ENCODE measurements at places on chromosomes 2 and 18. TPM values are rescaled to one million over a fixed set of nuclear protein-coding genes. Genes with fewer than 3 reads are reported as not detected.

DNA sequence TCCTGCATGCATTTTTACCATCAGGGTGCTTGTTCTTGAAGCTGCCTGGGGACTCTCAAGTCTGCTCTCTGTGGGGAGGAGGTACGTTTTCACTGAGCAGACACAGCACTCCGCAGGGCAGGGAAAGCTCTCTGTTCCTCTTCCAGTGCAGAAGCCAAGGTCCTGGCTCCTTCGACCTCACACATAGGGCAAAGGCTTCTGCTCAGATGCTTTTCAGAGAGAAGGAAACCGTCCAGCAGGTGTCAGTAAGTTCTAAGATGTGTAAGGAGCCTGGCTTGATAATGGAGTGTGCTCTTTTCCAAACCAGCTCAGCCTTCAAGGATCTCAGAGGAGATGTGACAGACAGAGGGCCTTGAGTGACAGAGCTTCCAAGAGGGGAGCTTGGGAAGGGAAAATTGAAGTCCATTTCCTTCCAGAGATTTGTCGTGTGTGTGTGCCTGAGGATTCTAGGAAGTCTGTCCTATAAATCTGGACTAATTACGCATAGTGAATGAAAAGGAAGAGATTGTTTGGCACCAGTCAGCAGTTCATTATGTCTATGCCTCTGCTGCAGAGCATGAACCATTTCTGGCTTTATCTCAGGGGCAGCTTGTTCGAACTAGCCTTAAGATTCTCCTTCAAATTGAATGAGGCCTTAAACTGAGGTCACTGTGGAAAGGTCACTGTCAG is 67.3 kb upstream of the UPP2 start:
- peak; percentile 5 for DNase-seq

GRCh38 chr2:214574084-214574781 is 163.4 kb downstream of the VWC2L start:
- DNase-seq = no peak

DNA sequence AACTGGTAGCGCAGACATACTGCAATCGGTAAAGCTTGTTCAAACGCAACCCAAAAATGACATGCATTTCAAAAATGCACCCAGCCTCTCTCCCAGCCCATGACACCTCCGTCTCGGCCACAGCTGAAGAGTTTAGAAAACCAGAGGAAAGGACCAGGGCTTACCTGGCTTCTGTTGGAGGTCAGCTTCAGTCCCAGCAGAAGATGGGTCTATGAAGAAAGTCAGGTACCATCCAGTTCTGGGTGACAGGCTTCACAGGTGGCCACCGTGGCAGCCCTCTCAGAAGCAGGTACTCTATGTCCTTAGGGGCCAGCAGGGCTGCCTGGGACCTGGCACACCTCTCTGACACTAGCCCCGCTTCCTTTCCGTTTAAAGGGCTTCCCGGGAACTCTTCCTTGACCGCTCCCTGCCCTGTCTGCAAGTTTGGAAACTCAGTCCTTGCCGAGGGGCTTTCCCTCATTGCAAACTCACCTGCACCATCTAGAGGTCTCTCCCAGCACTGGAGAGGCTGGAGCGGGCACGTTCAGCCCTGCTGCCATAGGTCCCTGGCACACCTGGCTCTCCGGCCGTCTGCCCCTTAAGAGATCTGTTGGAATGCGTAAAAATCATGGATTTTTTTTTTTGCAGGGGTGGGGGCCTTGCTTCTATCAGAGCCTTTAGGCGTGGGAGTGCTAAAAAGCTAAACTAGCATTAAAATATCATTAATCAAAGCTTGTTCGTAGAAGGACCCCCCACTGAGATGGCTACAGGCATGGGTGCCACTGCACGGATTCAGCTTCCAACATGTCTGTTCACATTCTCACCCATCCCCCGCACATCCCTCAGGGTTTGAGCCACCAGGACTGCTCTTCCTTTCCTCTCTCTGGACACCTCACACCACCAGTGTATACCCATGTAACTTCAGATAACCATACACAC is at the start of gene EDAR:
TSS of gene EDAR (minus strand) at position 425 of the 918 bp plus-strand sequence. CDS start 58,206 bp downstream, outside the sequence.
- no peak for DNase-seq

- no peak for DNase-seq
Observed at GRCh38 chr18:22167091-22167470, 2.3 kb upstream of the GATA6 start.

DNA sequence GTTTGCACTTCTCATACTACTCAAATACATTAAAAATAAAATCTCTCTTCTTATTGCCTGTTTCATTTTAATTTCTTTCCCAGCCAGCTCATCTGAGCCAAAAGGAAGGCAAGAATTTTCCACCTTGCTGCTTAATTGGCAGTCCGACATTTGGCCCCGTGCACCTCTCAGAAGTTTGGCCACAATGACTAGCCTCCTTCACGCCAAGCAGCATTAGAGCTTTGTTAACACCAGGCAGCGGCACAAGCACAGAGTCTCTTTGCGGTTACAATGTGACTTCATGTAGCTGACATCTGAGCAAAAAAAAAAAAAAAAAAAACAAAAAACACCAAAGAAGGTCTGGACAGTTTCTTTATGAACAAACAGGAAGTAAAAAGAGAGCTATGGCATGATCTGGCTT is 248.9 kb downstream of the OSR1 start:
- DNase-seq = no peak

DNA sequence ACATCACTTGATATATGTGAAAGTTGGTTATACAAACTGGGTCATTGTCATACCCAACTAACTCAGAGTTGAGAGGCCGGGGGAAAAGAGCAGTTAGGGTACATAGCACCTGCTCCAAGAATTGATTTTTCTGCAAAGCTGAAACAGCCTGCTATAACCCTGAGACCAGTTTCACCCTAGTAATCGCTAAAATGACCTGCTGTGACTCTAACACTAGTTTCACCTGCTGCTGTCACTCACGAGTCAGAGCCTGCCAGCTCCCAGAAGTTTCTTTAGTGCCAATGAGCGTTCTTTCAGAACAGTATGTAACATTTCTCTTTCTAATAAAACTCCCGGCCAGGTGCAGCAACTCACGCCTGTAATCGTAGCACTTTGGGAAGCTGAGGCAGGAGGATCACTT is 28.0 kb downstream of the SRSF7 start:
- DNase-seq = no peak

- no peak for DNase-seq
Observed at GRCh38 chr18:2657788-2658458, 2.4 kb downstream of the SMCHD1 start.

NTSR2 gene
- not detected for total RNA-seq

GRCh38 chr2:42424033-42424432 is 63.0 kb upstream of the COX7A2L start:
- no peak for DNase-seq

GRCh38 chr2:3280683-3281520 is 96.7 kb downstream of the EIPR1 start:
- DNase-seq = no peak

DNA sequence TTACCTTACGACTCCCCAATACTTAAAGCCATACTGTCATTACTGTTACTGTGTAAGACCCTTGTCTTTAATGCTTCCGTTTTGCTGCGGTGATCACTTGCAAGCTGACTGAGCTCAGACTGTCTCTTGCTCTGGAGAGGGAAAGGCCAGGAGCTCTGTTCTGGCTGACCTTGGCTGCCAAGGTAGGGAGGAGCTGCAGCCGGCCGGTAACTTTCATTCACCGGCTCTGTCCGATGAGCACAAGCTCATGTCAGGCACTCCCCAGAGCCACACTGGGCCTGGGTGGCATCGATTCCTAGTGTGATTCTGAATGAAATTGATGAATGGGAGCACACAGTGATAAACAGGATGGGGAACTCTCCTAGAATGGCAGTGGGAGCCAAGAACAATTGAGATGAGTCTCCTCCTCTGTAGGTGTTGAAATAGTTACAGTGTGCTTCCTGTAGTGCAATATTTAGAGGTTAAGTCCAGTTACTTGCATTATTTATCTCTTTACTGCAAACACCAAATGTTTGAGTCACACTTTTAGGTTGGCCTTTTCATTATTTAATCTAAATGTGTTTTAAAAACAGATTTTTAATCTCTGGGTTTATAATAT is 100.9 kb downstream of the ATP9B start:
- DNase-seq = no peak

CRYGA gene
- total RNA-seq = not detected

AMER3 gene
- total RNA-seq = not detected

- DNase-seq = no peak
Observed at GRCh38 chr18:36633961-36634412, 194.8 kb downstream of the TPGS2 start.

DNAJC5G gene
- total RNA-seq = not detected

DNA sequence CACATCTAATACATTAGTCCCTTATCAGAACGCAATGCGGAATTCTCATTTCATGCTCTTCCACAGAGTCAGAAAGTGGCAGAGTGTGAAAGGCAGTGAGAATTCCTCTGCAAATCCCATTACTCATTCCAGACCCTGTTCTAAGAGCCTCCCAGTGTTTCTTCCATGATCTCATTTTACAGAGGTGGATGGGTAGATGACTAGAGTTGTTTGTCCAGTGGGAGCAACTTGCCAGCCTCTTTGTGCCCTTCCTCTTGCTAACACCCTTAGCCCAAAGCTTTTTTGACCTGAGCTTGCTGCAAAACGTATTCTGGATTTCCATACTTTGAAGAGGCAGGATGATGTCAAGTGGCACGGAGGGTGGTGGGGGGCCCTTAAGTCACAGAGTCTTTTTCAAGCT is 467.7 kb upstream of the RGPD4 start:
- DNase-seq = no peak

DNA sequence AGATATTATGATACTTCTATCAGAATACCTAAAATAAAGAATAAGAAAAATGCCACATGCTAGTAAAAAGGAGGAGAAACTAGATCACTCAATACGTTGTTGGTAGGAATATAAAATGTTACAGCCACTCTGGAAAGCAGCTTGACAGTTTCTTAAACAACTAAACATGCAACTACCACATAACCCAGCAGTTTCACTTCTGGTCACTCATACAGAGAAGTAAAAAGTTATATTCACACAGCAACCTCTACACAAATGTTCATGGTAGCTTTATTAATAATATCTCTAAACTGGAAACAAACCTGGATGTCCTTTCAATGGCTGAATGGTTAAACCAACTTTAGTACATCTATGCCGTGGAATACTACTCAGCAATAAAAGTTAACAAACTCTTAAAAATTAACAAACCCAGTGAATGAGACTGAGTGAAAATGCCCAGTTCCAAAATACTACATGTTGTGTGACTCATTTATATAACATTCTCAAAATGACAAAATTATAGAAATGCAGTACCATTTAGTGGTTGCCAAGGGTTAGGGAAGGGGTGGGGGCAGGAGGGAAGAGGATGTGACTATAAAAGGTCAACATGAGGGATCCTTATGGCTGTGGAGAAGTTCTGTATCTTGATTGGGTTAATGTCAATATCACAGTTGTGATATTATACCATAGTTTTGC is 124.1 kb downstream of the MMADHC start:
- DNase-seq = no peak

DNA sequence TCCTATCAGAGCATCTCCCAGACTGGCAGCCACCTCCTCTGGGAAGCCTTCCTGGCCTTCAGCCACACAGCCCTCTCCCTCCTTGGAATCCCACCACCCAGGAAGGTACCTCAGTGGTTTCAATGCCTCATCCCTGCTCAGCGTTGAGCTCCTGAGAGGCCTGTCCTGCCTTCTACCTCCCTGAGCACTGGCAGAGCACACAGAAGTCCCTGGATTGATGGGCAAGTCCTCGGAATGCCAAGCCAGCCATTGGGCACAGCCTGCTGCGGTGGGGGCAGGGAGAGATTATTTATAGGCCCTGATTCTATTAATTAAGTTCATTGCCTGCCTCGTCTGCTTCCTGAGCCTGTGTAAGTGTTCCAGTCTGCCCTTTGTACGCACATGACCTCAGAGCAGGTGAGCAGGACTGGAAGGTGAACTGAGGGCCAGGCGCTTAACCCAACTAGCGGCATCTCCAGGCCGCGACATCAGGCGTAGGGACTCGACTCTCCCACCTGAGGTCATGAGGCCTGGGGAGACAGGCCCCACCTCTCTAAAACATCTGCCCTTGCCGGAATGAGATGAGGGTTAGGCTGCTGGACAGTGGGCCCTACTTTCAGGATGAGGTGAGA is 63.4 kb downstream of the SMAD7 start:
- no peak for DNase-seq

CLEC4F gene
- not detected for total RNA-seq

GRCh38 chr2:20823917-20824316 is 1.0 kb upstream of the LDAH start:
- no peak for DNase-seq

CCNT2 gene
- 80.6 TPM for total RNA-seq

- DNase-seq = no peak
Observed at GRCh38 chr2:119549241-119549640, 5.0 kb downstream of the CFAP221 start.

DNA sequence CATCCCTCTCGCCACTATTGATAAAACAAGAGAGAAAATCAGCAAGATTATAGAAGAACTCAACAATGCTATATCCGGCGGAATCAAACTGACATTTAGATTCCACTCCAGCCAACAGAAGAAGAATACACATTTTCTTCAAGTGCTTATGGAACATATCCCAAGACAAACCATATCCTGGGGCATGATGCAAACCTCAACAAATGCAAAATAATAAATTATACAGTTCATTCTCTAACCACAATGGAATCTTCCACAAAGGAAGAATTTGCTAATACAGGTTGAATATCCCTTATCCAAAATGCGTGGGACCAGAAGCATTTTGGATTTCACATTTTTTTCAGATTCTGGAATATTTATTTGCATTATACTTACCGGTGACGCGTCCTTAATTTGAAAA is 51.4 kb upstream of the YPEL5 start:
- no peak for DNase-seq

DNA sequence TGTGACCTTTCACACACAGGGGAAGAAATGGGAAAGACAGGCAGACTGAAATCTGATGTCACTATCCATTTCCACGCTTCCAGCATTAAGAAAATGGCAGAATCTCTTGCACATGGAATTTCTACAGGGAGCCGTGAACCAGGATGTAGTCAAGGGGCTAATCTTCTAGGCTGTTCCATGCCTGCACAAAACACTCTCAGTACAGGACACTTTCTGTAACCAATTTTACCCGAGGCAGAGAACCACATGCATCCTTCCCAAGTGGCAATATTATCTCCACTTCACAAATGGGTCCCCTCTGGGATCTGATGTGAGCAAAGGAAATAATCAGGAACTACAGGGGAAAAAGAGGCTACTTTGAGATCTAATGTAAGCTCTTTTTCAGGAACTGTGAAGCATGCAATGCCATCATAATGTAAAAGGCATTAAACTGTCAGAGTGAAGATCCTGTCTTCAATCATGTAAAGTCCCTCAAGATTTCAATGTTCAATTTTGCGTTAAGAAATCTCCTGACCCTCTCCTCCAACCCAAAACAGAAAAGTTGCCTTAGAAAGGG is 236.9 kb downstream of the RBM43 start:
- no peak for DNase-seq

- DNase-seq = no peak
Observed at GRCh38 chr2:235533198-235533597, 39.4 kb downstream of the AGAP1 start.

DNA sequence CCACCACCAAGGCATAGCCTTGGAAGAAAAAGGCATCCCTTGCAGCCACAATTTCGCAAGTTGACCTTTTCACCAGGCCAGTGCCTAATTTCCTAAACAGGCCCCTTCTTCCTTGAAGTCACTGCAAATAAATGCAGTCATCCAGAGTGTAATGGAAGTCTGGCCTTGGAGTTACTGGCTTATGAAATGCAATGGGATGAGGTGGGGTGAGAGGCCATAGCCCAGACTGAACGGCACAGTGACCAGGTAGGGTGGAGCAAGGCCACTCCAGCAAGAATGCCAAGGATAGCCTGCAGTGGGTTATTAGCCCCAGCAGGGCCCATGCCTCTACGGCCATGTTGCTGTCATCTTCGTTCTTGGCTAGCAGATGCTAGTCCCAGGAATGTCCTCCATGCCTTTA is 68.4 kb downstream of the BCL11A start:
- no peak for DNase-seq

Measured in CD4-positive, alpha-beta memory T cell (primary cell).